ENCODE measurements at places on chromosomes 12 and 14.
A peak's percentile ranks its signal among the peaks of the same experiment; 100 is the strongest.

GRCh38 chr12:56151672-56152131 is 685 bp upstream of the MYL6B start:
- DNase-seq, result peak; percentile 51

DNA sequence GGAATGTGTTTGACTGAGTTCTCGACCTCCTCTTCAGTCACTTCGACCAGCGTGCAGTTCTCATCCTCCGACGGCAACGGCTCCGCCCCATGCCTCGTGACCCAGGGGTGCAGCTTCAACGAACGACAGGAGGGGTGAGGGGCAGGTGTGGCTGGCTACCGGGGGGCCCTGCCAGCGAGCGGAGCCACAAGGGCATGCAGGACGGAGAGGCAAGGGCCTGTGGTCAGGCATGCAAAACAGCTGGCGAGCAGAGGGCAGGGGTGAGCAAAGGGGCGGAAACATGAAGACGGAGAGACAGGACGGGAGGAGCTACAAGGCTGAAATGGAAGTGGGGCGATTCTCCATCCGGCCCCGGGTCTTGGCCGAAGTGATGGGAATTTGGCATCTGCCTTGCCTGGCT is 38.7 kb downstream of the P2RX4 start:
- no peak for DNase-seq

GRCh38 chr14:77338302-77338701 is 17.5 kb downstream of the GSTZ1 start:
- no peak for DNase-seq

DNA sequence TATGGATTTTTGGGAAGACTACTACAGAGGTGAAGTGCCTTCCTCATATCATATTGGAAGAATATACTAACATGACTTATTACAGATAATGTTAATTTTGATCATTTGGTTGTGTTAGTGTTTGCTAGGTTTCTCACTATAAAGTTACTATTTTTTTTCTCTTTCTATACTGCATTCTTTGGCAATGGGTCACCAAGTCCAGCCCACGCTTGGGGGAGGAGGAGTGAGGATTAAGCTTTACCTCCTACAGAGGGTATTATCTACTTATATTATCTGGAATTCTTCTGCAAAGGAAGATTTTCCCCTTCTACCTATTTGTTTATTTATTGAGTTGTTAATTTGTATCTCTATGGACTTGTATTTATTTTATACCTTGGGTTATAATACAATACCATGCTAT is 31.5 kb downstream of the SCN8A start:
- DNase-seq, result no peak

DNA sequence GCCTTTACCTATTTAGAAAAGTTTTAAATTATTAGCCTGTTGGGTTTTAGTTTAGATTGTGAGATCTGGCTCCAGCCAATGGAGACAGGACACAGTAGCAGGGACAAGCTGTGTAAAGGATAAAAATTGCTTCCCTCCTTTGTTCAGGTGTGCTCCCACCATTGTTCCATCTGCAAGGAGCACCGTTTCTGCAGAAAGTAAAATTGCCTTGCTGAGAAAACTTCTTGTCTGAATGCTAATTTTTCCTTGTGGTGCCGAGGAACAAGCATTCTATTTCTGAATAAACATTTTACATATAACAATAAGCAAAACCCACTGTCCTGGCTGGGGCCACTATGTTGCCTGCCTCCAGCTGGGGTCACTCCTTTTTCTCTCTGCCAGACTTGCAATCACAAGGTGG is 72.7 kb upstream of the ZFP36L1 start:
- DNase-seq, result no peak

DNA sequence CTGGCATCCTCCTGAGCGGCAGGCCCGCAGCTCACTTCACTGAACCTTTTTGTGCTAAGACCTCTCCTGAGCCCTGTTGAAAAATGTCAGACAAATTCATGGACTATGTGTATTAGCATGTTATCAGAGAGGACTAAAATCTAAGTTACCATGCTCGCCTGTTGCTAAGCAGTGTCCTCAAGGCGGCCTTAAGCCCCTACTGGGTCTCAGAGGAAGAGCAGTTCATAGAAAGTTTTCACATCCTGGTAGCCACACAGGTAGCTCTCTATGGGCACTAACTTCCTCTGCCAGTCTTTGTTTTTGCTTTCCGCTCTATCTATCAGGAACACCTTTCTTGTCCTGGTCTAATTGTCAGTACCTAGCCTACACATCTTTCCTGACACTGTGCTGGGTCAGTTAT is 306.6 kb upstream of the MIS18BP1 start:
- no peak for DNase-seq

DNA sequence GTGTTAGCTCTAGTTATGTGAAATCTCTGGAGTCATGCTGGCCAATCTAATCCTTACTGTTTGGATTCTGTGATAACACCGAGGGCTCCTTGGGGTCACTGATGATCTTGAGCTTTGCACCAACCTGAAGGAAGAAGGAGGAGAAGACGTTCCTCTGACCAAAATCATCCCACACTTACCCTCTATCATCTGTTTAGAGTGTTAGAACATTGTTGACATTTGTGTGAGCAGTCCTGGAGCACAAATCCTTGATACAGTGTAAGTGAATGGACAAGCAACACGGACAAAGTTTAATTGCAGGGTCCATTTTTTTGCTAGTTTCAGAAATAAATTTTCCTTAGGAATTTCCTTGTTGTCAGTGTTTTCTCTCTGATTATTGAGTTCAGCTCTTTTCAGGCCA is 181.7 kb downstream of the AKAP6 start:
- no peak for DNase-seq

- DNase-seq, result no peak
Measured at GRCh38 chr14:105064001-105064400, 1.2 kb downstream of the GPR132 start.

DNA sequence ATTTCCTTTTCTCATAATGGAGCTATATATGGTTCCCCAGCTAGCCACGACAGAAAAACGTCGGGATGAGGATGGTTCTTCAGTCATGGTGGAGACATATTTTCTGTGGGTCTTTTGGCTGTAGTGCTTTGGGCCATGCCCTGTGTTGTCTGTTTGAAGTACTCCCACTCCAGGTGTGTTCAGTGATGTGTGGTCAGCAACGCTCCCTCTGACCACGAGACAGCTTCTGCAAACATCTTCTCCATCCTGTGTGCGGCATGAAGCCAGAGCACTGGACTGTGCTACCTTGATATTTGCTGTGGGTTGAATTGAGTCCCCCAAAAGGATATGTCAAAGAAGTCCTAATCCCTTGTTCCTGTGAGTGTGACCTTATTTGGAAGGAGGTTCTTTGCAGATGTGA is 931.2 kb downstream of the NRXN3 start:
- DNase-seq, result no peak

- DNase-seq, result no peak
Measured at GRCh38 chr14:57712698-57713097, 153.2 kb downstream of the SLC35F4 start.

DNA sequence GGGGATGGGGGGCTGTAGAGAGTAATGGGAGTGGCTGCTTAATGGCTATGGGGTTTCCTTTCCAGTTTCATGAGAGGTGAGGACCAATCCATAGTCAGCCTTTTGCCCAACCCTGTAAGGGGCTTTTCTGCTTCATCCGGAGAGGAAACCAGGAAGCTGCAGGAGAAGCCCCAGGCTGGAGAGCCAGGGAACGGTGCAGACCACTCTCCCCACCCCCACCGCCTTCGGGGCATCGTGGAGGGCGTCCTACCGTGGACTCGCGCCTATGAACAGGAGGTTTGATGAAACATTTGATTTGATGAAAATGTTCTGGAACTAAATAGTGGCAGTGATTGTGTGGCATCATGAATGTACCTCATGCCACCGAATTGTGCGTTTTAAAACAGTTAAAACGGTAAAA is 204.3 kb upstream of the DIO3 start:
- DNase-seq, result no peak

GRCh38 chr12:65962036-65962430 is 137.8 kb downstream of the HMGA2 start:
- DNase-seq, result no peak

- no peak for DNase-seq
Measured at GRCh38 chr12:54156578-54156977, 32.2 kb downstream of the SMUG1 start.

- no peak for DNase-seq
Measured at GRCh38 chr12:101671157-101671791, 26.2 kb upstream of the CHPT1 start.

- no peak for DNase-seq
Measured at GRCh38 chr14:52547526-52547925, 4.8 kb downstream of the TXNDC16 start.

- DNase-seq, result no peak
Measured at GRCh38 chr12:55974308-55974730, 441 bp downstream of the RAB5B start.

GRCh38 chr14:21874167-21874566 is 200.5 kb upstream of the OR4E1 start:
- no peak for DNase-seq

- DNase-seq, result no peak
Measured at GRCh38 chr12:20525064-20525610, 156.8 kb downstream of the PDE3A start.

DNA sequence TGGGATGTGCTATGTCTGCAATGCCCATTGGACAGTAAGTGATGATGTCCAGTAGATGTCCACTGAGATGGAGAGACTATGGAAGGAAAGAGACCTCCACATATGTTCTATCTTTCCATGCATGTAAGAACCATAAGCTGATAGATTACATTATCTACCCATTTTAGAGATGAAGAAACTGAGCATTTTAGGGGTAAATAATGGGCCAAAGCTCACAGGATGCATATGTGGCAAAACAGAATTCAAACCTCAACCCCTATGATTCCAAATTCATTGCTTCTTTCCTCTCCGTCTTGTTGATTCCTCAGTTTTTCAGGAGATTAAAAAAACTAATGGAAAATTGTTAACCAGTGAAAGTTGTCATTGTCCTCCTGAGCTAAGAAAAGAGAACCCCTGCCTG is 200.7 kb upstream of the PWP1 start:
- no peak for DNase-seq

- no peak for DNase-seq
Measured at GRCh38 chr14:91261115-91261514, 16.6 kb upstream of the GPR68 start.

DNA sequence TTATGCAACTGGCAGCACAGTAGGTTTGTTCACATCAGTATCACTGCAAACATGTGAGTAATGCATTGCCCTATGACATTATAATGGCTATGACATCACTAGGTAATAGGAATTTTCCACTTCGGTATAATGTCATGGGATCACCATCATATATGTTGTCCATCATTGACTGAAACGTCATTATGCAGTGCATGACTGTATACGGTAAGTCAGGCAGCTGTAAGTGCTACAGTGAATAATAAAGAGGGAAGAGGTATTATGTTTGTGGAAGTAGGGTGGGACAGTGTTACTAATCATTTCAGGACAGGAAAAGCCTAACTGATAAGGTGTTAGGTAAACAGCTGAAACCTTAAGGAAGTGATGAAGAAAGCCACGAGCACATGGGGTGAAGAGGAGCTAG is 68.1 kb downstream of the ANO4 start:
- DNase-seq, result no peak

DNA sequence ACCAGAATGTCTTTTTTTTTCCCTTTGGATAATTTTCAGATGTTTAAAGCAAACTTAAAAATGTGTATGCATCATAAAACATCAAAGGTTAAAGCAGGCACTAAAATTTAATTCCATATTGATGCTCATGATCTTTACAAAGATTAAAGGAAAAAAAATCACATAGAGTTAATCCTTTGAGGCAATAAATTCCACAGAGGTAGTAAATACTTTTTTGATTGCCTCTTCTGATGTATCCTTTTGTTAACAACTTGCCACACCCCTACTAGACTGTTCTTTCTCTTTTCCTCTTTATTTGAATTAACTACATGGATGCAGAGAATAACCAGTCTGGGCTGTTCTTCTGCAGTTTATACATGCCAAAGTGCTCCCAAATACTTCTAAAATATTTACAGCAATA is 45.2 kb upstream of the KCNJ8 start:
- no peak for DNase-seq

GRCh38 chr12:93245543-93245942 is 132.2 kb upstream of the NUDT4 start:
- DNase-seq, result no peak
